ENCODE measurements at places on chromosomes 3 and 15.

DNA sequence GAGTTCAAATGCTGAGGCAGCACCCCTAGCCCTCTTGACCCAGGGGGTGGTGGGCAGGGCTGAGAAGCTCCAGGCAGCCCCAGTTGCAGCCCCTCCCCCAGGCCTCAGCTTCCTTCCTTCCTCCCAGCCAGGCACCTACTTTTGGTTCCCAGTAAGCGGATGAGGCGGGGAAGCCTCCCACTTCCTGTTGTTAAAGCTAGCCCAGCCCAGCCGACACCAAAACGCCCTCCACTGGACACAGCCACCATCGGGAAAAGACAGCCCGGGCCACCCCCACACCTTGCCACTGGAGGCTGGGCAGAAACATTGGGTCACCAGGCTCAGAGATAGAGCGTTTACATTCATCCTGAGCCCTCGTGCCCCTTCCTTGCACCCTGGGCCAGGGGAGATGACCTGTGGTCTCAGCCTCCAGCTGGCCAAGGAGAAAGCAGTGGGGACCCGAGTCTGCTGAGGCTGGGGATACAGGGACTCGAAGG lies 3.5 kb downstream of the DUSP7 start:
- peak; percentile 34 for DNase-seq

- DNase-seq = no peak
Measured at GRCh38 chr3:64082411-64082810, 59.1 kb upstream of the PSMD6 start.

GRCh38 chr3:30349507-30349906 lies 256.9 kb upstream of the TGFBR2 start:
- DNase-seq = no peak

DNA sequence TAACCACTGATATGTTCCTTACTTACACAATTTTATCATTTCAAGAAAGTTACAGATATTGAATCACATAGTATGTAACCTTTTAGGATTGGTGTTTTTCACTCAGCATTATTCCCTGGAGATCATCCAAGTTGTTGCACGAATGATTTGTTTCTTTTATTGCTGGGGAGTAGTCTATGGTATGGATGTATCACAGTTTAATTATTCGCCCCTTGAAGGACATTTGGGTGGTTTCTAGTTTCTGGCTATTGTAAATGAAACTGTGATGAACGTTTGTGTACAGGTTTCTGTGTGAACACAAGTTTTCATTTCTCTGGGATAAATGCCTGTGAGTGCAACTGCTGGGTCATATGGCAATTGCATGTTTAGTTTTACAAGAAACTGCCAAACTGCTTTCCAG lies 68.8 kb downstream of the NMNAT3 start:
- no peak for DNase-seq

DNA sequence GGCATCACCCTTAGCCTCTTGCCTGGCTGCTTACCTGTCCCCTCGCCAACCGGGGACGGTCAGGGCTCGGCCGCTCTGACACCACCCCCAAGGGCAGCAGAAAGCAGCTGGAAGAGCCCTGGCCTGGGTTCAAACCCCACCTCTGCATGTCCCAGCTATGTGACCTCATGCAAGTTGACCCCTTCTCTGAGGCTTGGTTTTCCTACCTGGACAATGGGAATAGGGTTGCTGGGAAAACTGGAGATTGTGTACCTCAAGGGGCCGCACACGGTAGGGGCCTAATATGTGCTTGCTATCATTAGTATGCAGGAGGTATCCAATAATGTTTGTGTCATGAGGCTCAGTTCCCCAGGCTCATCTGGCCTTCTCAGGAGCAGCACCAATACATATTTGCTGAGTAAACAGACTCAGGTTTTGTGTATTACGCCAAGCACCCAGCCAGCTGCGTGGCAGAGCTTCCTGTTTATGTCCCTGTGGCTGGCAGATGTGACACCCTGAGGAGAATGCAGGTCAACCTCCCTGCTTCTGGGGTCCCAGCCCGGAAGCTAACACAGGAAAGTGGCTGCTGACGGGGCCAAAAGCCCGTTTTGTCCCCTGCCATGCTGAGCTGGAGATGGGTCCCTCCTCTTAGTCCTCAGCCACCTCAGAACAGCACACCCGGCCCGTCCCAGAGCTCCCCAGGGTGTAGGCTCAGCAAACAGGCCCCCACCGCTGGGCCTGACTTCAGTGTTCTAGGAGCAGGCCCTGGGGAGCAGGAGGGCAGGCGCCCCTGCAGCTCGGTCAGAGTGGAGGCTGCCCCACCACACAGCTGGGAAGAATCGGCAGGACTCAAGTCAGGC lies 29.7 kb downstream of the PLXND1 start:
- no peak for DNase-seq

All from MG63 (cell line).